ENCODE measurements at places on chromosomes 13 and 19.
A peak's percentile ranks its signal among the peaks of the same experiment; 100 is the strongest.

DNA sequence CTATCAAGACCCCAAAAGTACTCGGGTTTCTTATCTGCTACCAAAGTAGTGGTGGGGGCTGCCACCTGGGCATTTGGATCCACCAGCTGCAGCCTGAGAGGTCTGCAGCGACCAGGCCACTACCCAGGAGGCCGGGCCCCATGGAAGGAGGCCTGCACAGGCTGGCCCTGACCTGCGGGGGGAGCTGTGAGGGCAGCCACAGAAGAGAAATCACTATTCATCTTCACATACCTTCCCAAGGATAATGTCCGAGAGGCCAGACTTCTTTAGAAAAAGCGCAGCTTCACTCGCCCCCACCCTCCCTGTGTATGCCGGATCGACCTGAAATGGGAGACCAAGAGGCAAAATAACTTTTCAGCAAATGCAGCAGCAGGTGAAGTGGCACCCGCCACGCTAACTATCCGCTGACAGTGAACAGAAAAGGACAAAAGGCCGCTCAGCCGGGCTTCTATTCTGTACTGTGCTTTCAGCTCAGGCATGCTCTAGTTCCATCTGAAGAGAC, 30.1 kb downstream of the EPS15L1 start:
- no peak for DNase-seq

GRCh38 chr19:43759515-43759914, 4.8 kb upstream of the SMG9 start:
- no peak for DNase-seq

- no peak for DNase-seq
Observed at GRCh38 chr13:48009284-48009683, 8.2 kb upstream of the SUCLA2 start.

DNA sequence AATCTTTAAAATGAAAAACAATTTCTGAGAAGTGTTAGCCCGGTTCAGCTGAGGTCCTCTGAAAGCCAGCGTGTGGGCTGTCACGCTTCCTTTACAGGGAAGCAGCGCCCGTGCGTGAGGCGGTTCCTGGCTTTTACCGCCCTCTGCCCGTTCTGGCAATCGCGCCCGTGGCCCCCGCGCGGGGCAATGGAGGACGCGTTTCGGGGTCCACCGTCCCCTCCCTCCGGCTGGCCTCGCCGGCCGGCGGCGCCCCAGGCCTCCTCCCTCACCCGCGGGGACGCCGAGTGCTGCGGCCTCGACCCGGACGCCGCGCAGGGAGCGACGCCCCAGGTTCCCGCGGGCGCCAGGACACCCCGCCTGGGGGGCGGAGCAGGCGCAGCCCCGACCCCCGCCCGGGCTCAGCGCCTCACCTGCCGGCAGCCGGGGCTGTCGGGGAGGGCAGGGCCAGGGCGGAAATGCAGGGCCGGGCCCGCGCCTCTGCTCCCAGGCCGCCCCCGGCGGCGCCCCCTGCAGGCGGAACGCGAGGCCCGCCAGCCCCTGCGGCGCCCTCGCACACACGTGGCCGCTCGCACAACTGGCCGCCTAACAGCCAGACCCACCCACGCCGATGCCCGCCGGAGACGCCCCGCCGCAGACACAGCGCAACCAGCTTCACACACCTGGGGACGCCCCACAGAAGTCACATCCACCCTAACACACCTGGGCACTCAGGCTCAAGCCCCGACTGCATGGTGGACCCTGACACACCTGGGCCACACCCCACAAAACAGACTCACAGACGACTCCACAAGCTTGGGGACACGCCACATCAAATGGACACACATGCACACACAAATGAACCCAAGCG, at the start of gene GGACT:
Gene GGACT (minus strand): TSS at position 459 of the 847 bp plus-strand sequence. CDS start 56,198 bp downstream, outside the sequence.
- DNase-seq: peak; percentile 80

DNA sequence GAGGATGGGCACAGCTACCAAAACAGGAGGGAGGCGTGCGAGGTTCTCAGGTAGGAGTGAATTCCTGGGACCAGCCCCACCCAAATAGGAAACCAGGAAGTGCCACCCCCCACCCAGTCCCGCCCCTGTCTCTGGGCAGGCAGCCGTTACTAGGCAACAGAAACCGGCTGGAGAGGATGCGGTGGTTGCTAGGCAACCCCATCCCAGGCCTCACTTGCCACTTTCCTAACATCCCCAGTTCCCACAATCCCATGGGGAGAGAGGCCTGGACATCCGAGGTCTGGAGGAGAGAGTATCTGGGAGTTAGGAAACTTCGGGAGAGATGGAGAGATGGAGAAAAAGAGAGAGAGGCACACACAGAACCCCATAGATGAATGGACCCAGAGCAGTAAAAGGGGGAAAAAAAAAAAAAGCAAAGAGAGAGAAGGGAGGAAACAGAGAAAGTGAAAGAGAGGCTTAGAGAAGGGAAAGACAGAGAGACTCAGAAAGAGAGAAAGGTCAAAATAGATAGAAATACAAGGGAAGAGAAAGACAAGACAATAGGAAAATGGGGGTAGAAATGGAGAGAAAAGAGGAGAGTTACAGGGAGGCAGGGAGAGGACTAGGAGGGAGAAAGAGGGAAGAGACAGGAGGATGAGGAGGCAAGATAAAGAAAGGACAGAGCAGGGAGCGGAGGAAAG, 3.8 kb downstream of the GRIK5 start:
- no peak for DNase-seq

DNA sequence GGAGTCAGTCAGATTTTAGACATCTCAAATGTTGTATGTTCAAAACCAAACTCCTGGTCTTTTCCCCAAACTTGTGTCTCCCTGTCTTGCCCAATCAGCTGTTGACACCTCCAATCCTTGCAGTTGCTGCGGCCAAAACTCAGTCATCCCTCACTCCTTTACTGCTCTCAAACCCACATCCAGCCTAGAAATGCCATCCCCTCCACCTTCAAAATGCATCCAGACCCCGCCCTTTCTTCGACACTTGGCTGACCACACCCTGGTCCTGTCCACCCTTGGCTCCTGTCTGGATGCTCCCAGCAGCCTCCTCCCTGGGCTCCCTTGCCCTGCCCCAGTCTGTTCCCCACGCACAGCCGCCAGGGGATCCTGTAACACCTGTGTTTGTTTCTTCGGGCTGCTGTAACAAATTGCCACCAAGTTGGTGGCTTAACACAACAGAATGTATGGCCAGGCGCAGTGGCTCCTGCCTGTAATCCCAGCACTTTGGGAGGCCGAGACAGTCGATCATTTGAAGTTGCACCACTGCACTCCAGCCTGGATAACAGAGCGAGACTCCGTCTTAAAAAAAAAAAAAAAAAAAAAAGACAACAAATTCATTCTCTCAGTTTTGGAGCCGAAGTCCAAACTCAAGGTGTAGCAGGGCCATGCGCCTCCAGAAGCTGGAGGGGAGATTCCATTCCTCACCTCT, 11.7 kb downstream of the PLD3 start:
- no peak for DNase-seq

GRCh38 chr13:97464561-97464960, 30.6 kb downstream of the RAP2A start:
- DNase-seq: no peak

GRCh38 chr19:5479958-5480357, 24.7 kb downstream of the ZNRF4 start:
- no peak for DNase-seq

DNA sequence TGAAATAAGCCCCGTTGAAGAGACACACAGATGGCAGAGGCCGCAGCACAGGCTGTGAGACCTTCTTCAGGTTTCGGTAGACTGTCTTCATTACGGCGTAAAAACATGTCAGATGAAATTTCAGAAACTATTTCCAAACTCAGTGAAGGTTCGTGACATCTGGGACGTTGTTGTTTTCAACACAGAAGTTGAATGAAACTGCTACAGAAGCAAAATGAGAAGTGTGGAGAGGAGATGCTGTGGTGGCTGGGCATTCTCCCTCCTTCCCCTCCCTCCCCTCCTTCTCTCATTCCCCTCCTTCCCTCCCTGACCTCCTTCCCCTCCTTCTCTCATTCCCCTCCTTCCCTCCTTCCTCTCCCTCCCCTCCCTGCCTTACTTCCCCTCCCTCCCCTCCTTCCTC, 113.6 kb downstream of the ATP11A start:
- DNase-seq: no peak

GRCh38 chr13:41388143-41388881, 69.0 kb upstream of the RGCC start:
- no peak for DNase-seq

DNA sequence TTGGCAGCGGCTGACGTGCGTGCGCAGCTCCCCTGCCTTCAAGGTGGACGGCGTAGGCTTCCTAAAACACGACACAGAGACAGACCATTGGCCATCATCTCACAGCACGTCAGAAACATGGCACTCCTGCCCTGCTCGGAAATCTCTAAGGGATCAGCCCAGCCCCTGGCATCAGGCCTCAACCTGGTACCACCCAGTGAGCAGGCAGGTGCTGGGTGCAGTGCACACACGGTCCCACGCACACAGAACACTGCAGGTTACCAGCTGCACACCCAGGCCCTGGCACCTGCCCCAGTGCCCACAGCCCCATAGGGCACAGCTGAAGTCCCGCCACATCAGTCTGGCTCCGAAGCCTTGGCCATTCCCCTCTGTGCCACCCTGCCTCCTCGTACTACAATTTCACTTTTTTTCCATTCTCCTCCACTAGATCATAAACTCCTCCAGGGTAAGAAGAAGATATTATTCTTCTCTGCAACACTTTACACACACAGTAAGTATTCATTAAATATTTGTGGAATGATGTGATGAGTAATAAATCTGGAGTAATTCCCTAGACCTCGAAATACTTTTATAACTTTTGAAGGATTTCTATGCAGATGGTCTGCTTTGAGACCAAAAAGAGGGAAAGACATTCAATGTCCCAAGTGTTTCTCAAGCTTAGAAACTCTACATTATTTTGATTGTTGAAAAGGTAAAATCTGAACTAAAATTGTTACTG, 156.4 kb downstream of the COL4A1 start:
- DNase-seq: no peak

DNA sequence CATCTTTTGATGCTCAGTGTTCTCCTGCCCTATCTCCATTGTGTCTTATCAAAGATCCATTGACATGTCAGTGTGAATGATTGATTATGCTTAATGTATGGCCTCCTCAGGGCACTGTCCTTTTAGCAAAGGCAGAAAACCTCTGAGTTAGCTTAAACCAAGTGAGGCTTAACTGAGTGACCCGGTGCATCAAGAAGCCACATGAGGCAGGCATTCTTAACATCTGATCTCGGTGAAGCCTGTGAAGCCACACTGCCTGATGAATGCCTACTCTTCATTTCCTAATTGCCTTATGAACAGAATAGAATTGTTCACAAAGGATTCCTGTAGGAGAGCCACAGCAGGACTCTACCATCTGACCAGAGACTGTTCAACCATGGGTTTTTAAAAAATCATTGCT, 168.1 kb upstream of the SOX21 start:
- no peak for DNase-seq

GRCh38 chr13:99124794-99125316, 75.8 kb upstream of the UBAC2 start:
- DNase-seq: no peak

GRCh38 chr19:22545751-22546150, 88.4 kb upstream of the ZNF492 start:
- peak; percentile 56 for DNase-seq

DNA sequence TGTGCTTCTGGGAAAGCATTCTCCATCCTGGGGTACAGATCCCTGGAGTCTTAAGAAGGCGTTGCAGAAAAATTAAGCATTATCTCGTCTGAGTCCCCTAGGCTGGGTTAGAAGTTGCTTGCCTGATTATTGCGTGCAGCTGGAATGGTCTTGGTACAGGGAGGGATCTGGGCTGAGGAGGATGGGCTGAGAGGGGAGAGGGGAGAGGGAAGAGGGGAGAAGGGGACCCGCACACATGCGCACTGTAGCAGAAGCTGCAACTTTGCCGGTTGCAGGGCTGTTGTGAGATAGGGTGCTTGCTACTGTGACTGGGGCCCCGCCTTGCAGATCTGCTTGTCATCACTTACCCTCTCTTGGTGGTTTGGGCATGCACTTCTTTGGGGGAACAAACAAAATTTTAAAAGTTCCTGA, 316.8 kb downstream of the DLEU7 start:
- no peak for DNase-seq

GRCh38 chr13:27607125-27607524, 13.2 kb downstream of the LNX2 start:
- DNase-seq: no peak

GRCh38 chr13:90535421-90535820, 812.1 kb upstream of the MIR17HG start:
- DNase-seq: no peak

DNA sequence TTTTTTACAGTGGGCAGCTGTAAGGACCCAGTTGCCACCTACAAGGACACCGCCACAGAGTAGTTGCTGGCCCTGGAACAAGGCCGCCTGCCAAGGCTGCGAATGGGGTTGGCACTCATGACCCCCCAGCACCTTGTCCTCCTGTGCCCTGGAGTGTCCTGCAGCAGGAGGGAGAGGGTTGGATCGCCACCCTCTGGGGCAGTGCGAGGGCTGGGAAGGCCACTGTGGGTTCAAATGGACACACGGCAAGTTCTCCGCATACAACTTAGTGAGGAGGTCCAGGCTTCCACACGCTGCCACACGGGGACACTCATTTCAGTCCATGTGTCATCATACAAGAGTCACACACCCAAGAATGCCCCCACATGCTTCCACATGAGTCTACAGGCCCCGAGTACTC, 978 bp downstream of the KLK8 start:
- DNase-seq: no peak

DNA sequence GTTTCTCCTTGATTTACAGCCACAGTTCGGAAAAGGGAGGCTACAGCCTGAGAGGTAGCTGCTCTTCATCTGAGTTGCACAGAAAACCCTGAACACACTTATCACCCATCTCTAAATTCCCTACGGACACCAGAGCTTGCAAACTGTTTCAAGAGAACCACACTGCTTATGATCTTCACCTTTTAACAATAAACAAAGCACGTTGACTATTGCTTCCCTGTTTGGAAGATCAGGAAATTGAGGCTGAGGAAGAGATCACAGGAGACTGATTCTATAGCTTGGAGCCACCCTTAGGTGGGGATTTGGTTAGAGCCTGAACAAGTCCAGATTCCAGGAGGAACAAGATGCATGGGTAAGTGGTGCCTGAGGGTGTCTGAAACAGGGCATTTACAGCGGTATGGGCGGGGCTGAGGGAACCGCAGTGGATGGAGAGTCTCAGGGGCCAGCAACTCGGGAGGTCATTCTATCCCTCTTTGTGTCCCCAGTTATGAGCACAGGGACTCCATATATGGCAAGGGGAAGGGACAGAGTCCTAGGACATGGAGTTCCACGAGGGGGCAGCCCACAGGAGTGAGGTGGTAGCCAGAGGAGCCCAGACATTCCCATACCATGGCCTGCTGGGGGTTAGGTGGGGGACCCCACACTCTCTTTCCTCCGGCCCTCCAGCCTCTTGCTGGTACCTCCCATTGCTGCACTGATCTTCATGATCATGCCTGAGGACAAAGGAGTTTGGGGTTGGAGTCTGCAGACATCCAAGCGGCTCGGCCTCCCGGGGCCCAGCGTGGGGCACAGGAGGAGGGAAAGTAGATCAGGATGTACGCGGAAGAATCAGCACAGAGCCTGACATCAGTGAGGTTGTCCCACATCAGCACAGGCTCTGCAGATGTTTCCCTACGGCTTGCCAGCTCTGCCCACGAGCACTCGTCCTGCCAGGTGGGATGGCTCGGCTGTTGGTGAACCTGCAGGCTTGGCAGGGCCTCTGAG, 162.3 kb upstream of the ZNF536 start:
- DNase-seq: no peak
